WERI-Rb-1 (cell line): ENCODE measurements at places on chromosomes 1 and 21.

DNA sequence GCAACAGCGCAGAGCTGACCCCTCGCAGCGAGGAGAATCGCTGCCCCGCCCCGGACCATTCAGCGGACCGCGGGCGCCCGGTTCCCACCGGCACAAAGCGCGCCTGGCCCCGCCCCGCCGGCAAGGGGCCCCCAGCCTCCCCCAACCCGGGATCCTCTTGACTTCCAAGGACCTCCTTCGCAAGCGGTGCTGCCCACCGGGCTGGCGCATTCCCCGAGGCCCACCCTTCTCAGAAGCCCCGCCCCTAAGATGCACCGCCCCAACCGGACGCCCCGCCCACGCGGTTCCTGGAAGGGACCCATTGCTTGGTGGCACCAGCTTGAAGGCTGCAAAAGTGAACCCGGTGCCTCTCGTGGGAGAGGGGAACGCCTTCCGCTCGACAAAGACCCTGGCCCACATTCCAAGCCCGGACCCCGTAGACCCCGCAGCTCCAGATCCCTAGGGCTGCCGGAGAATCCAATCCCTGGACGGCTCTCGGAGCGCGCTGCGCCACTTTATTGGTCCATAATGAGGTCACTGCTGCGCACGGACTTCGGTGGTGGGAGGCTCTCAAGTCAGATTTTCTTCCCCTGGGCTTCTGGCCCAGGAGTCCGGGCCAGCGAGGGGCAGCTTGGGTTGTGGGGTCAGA is 2.0 kb downstream of the HES3 start:
- peak; percentile 94 for DNase-seq

DNA sequence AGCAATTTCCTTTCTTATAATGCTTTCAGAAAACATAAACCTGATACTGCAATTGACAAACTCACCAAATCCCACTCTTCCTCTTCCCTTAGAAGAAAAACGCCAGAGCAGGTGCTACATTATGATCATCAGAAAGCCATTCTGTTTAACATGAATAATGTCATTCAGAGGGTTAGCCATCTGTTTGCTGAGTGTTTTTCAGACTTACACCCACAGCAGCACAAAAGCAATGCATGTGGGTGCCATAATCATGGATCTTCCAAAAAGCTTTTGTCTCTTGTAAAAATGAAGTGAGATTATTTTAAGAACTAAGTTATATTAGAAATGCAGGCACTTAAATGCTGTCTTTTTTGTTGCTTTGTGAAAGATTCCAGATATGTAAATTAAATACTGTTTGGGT is 204.6 kb upstream of the TMPRSS15 start:
- DNase-seq = no peak

GRCh38 chr1:157844089-157844830 is 2.7 kb upstream of the CD5L start:
- no peak for DNase-seq

GRCh38 chr1:196063294-196063693 is 544.9 kb downstream of the KCNT2 start:
- DNase-seq = no peak

GRCh38 chr1:80531182-80531581 is 1269.6 kb upstream of the ADGRL2 start:
- no peak for DNase-seq

DNA sequence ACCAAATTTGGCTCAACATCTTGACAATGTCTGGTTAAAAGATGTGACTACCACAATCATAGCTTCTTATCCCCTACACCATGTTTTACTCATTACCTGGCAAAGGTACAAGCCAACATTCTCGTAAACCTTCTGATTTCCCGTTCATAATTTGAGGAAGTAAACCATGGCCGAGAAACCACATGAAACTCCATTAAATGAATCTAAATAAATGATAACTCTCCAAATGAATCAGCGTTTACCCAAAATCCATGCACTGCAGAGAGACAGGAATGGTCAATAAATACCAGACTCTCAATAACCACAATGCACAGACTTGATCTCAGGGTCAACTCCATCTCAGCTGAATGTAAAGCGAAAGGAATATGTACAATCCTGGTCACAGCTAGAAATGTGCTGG is 125.2 kb downstream of the TYW3 start:
- DNase-seq = no peak

GRCh38 chr1:10639011-10639774 is 157.3 kb downstream of the CASZ1 start:
- DNase-seq = no peak

GRCh38 chr1:59143133-59143487 is 153.8 kb upstream of the FGGY start:
- no peak for DNase-seq

- DNase-seq = no peak
Measured at GRCh38 chr21:23014021-23014420, 2015.8 kb downstream of the NCAM2 start.

DNA sequence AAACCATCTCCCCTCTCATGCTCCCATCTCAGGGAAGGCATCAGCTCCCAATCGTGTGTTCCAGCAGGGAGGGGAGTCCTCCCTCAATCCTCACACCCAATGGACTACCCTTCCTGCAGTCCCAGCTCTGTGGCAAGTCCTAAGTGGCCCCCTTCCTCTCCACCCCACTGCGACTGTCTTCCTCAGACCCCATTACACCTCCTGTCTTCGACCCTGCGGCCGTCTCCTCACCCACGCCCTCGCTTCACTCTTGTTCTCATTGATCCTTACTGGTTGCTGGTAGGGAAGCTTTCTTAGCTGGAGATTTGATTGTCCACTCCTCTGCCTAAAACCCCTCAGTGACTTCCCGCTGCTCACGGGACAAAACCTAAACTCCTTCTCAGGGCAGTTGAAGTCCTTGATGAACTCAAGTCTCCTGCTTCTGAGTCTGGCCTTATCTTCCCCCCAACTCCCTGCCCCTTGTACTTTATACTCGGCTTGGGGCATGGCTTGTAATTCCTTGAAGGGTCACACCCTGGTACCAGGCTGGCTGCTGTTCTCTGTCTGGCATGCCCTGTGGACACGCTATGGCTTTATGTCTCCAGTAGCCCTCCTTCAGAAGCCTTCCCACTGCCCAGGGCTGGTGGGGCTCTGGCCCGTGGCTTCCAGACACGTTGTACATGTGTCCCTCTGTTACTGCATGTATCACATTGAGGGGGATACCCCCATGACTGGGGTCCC is 2.3 kb upstream of the EPS8L3 start:
- peak; percentile 4 for DNase-seq

- DNase-seq = no peak
Measured at GRCh38 chr1:48803474-48803873, 26.8 kb upstream of the BEND5 start.
